ENCODE measurements at places on chromosomes 2 and 18. TPM values are rescaled to one million over a fixed set of nuclear protein-coding genes. Genes with fewer than 3 reads are reported as not detected.

DNA sequence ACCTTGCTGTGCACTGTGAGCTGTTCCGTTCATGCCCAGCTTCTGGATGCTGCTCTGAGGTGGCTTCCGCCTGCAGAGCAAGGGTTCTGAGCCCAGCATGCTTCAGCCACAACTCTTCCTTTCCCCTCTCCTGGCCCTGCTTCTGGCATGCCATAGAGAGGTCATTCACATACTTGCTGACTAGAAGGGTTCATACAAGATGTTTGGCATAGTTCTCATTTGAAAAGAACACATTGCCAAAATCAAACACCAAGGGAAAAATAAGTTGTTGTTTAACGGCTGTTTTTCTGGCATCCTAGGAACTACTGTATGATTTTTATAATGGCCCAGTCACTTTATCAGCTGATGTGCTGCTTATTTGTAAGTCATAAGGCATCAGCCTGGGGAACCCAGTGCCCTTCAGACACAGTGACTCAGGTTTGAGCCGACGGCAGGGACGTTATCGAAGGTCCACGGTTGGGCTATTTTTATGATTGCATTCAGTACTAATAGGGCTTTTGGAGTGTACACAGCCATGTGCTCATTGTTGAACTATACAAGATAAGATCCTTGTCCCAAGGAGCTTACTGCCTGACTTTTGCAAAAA lies 53.9 kb upstream of the CTAGE1 start:
- H3K36me3 ChIP-seq, result no peaks in the 10 kb centered on the region
- H3K27me3 ChIP-seq, result no peaks in the 10 kb centered on the region
- no peak overlapping the region for H3K4me3 ChIP-seq
- peak; percentile 82 for DNase-seq

DNA sequence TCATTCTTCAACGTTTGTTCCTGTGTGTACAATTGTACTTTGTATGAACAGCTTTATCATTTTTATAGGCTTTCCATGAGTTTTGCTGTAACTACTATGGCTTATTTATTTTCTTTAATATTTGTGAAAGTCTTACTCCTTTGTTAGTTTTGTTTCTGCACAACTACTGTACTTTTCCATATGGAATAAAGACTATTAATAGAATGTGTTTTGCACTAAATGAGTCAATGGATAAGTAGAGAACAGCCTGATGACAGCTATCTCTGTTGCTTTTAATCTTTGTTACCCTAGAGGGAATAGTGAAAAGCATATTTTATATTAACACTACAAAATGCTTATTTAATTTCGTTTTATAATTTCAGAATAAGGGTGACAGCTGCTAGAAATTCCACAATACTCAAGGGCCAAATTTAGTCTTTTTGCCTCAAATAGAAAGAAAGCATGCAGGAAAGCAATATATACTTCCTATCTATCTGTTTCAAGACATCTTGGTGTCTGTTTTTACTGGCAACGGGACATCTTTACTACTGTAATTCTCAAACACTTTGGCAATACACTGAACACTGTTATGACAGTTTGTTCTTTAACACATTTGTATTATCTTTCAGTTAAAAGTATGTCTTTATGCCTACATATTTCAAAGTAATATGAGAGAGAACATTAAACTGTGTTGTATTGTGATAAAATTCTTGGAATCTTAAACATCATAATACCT lies 53.9 kb downstream of the WDSUB1 start:
- no peaks in the 10 kb centered on the region for H3K27me3 ChIP-seq
- no peak for DNase-seq
- H3K4me3 ChIP-seq, result no peak overlapping the region
- H3K36me3 ChIP-seq, result peaks cover 28% of the 10 kb centered on the region
- H3K27ac ChIP-seq, result no peak overlapping the region
- peaks cover 12% of the 10 kb centered on the region for H3K4me1 ChIP-seq

Gene AFF3
- total RNA-seq, result 0.76 TPM

DNA sequence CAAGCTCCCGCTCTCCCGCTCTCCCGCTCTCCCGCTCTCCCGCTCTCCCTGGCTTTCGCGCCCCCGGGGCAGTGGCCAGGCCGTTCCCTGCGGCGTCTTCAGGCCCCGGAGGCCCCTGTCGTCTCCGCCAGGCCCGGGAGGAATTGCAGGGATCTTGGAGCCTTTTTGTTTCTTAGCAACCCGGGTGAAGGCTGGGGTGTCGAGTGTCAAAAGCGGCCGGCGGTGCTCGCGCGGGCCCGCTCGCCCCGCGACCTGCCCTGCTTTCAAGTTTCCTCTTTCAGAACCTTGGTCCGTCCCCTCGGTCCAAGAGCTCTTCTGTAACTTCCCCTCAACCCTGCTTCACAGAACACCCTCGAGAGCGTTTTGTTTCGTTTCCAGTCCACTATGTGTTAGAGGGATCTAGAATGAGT lies 1.4 kb downstream of the RNF138 start:
- H3K4me3 ChIP-seq, result peak overlapping the region; percentile 92
- H3K27me3 ChIP-seq, result no peaks in the 10 kb centered on the region
- no peaks in the 10 kb centered on the region for H3K36me3 ChIP-seq
- peaks cover 11% of the 10 kb centered on the region for H3K4me1 ChIP-seq
- DNase-seq, result peak; percentile 86

DNA sequence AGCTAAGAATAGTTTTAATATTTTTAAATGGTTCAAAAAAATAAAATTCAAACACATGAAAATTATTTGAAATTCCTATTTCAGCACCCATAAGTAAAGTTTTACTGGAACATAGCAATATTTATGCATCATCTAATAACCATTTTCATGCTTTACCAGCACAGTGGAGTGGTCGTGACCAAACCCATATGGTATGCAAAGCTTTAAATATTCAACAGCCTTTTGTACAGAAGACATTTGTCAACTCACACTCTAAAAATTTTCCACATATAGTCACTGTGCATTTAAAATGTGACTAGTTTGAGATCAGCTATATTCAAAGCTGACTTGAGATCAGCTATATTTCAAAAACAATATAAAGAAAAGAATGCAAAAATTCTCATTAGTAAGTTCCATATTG lies 46.2 kb downstream of the PUM2 start:
- H3K4me3 ChIP-seq, result 0 out of 2 replicates have a peak overlapping the region, but pooled peaks have one; percentile 15
- H3K4me1 ChIP-seq, result peaks cover 31% of the 10 kb centered on the region
- H3K36me3 ChIP-seq, result peaks cover 39% of the 10 kb centered on the region
- H3K27me3 ChIP-seq, result no peaks in the 10 kb centered on the region

DNA sequence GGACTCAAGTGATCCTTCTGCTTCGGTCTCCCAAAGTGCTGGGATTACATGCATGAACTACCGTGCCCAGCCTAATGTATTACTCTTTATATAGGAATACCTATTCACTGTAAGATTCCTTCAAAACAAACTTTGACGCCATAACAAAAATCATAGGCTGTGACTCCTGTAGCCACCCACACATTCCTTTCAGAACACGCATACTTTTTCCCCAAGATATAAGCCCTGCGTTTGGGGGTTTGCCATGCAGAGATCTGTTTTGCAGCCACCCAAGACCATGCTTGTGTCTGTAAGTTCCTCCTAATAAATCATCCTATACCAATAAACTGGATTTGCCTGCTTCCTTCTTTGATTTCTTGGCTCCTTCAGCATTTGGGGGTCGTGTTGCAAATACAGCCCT lies 46.0 kb upstream of the STON1 start:
- H3K4me3 ChIP-seq, result no peak overlapping the region
- no peak for DNase-seq
- H3K36me3 ChIP-seq, result 0 out of 2 replicates have a peak, but pooled peaks cover 7% of the 10 kb centered on the region
- H3K4me1 ChIP-seq, result no peaks in the 10 kb centered on the region
- no peak overlapping the region for H3K27ac ChIP-seq

Data from GM23248 (cell line).